Fibroblast of skin of left biceps (primary cell): ENCODE measurements at places on chromosomes 5 and 9.

GRCh38 chr9:33103501-33104281 is 27.2 kb upstream of the SMU1 start:
- DNase-seq: no peak

GRCh38 chr5:66880401-66880800 is 284.2 kb downstream of the MAST4 start:
- no peak for DNase-seq

GRCh38 chr5:159241946-159242552 is 21.0 kb upstream of the UBLCP1 start:
- DNase-seq: no peak

GRCh38 chr9:122936883-122937282 is 3.9 kb upstream of the RABGAP1 start:
- no peak for DNase-seq

GRCh38 chr5:38681029-38681706 is 124.7 kb upstream of the LIFR start:
- no peak for DNase-seq

GRCh38 chr5:342501-343460 is 21.3 kb downstream of the AHRR start:
- DNase-seq: no peak

GRCh38 chr9:134225186-134225585 is 60.8 kb upstream of the RNU6ATAC start:
- no peak for DNase-seq

DNA sequence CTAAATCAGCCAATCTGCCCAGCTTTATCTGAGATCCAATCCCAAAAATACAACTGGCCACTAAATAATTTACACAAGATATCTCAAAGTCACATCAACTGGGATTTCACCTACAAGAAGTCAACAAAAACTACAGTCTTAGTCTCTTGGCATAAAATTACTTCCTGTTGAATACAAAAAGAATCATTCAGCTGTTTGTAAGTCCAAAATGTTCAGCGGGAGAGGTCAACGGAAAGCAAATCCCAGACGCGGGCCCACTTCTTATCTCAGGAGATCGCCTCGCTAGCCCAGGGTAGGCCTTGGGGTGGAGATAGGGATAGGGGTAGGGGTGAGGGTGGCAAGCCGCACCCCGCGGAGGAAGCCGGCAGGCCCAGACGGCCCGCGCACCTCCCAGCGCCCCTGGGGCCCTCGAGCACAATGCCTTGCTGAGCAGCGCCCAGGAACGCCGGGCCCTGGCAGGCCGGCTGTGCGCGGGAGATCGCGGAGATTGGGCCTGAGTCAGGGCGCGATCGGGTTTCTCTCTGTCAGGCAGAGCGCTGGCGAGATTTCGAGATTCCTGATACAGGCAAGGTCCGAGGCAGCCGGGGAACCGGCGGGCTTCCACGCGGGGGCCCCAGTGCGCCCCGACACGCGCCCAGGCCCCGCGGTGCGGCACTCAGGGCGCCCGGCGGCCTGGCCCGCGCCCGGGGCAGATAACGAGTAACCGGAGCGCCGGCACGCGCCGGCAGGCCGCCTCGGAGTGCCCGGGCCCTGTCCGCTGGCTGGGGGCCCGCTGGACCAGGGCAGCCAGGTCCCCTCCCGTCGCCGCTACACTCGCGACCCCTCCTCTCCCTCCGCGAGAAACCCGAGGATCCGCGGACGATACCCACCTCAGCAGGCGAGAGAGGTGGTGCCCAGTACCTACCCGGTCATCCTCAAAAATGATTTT is 601 bp downstream of the HINT1 start:
- peak; percentile 45 for DNase-seq

DNA sequence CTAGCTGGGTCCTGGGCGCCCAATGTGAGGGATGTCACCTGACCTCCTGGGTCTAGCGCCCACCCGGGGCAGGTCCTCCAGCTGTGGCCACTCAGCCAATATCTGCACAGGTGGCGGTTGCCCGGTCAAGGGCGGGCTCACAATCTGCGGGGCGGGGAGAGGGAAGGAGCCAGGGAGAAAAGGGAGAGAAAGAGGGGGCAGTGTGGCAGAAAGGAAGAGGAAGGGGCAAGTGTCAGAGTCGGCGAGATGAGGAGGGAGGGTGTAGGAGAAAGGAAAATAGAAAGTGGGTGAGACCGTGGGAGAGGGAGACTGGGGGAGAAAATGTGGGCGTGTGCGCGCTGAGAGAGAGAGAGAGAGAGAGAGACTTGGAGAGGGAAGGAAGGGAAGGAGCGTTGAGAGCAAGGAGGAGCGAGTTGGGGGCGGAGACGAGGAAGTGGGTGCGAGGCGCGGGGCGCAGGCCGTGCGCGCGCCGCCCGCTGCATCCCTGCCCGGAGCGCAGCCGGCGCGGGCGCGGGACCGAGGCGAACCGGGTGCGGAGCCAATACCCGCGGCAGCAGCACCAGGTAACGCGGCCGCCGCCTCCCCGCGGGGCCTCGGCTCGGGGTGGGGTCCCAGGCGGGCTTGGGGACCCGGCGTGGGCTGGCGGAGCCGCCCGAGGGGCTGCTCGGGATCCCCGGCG is at the start of gene HRH2:
TSS of gene HRH2 (plus strand) at position 479 of the 679 bp plus-strand sequence. CDS start 25,163 bp downstream, outside the sequence.
- DNase-seq: no peak

GRCh38 chr5:113181409-113181808 is 204.8 kb downstream of the DCP2 start:
- no peak for DNase-seq
